Fibroblast of villous mesenchyme (primary cell): ENCODE measurements at places on chromosomes 7 and 10. TPM values are rescaled to one million over a fixed set of nuclear protein-coding genes. Genes with fewer than 3 reads are reported as not detected.

DNA sequence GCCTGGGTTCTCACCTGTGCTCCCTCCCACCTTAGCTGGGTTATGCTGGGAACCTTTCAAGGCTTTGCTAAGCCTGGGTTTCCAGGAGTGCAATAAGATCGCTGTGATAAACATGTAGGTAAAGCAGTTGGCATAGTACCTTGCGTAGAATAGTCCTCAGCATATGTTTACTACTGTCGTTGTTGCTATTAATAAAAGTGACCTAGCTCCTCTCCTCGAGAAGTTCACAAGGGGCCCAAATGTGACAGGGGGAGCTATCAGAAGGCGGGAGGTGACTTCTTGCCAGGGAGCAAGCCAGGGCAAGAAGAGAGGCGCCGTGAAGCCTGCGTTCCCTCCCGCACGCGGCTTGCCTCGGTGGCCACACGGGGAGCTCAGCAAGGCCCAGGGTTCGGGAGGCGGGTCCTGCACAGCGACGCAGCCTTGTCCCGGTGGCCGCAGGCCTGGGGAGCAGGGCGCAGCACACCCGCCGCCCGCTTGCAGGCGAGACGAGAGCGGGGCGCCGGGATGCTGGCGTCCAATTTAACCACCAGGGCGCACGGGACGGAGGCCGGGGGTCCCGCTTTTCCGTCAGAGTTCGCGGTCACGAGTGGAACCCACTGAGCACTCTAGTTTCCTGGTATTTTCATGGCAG, 106.2 kb downstream of the SNX10 start:
- DNase-seq = no peak

- DNase-seq = no peak
Measured at GRCh38 chr10:6364283-6364682, 161.6 kb downstream of the PFKFB3 start.

- no peak for DNase-seq
Measured at GRCh38 chr7:69843653-69844052, 245.4 kb downstream of the AUTS2 start.

DNA sequence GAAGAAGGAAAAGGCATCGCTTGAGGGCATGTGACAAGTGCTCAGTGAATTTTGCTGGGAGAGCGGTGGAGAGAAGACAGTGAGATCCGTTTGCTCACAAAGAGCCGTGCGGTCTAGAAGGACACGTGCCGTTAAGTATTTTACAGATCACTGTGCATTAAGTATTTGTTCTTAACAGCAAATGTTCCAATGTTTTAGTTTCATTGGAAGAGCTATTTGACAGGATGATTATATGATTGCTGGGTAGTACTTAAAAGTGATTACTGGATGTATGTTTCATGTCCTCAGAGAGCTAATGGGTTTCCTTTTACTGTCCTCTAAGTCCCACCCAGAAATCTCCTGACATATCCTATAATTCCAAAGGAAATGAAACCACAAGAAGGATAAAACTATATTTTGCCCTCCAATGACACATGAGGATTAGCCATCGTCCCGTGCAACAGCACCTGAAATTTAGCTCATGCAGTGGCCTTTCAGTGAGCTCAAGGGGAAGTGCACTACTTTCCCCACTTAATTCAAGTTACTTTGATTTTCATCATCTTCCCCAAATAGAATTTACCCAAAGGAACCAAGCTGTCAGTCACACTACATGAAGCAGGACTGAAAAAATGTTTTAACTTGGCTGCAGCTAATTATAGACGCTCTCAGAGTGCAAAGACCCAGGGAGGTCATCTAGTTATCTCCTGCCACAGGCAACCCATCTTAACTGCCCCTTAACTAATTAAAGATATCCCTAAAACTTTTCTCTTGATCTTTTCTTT, 80.3 kb downstream of the KLF6 start:
- DNase-seq = no peak

Gene COL1A2
- 2,828 and 5,152 TPM in 2 replicates for total RNA-seq
